ENCODE measurements at places on chromosomes 3 and 15.

DNA sequence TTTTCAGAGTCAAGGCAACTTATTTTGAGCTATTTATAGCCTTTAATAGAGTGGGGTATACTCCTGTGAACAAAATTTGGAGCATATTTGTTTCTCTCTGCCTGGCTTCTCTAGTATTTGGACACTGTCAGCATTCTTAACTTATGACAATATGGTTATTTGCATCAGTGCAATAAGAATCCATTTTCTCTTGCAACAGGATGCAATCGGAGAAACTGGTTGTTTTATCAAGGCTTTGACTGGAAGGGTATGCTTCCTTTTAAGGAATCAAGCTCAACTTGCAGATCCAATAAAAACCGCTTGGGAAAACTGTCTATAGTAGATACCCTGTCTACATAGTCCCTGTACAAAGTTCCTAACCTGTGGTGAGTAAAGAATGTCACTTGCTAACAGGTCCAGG, 106.7 kb downstream of the DPH6 start:
- no peak for DNase-seq

DNA sequence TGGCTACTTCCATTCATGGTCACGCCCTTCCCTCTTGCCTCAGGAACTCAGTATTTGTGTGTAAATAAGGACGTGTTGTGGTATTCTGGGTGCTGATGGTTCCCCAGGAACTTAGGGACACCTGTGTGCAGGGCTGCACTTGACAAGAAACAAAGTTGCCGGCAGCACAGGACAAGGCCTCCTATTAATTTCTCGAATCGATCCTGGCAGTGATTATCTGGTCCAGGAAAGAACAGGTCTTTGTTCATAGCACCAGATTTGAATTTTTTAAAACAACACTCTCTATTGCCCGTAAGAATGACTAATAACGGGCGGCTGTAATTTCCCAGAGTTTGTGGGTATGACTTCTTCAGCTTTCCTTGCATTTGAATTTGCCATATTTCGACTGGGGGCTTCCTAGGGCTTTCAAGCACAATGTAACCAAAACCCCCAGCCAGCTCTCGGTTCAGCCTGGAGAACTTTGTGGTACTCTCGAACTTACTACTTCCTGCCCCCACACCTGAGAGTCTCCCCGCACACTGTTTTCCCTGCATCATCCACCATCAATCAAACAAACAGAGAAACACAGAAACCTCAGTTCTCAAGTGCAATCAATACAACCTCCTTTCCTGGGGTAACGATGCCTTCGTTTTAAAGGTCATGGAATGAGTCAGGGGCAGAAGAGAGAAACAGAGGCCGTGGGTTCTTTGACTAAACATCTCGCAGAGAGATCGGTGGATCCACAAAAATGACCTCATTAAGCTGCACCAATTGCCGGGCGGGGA, 241.7 kb upstream of the ICE2 start:
- peak; percentile 13 for DNase-seq

- DNase-seq = no peak
Observed at GRCh38 chr15:89352476-89352875, 17.9 kb upstream of the POLG start.

DNA sequence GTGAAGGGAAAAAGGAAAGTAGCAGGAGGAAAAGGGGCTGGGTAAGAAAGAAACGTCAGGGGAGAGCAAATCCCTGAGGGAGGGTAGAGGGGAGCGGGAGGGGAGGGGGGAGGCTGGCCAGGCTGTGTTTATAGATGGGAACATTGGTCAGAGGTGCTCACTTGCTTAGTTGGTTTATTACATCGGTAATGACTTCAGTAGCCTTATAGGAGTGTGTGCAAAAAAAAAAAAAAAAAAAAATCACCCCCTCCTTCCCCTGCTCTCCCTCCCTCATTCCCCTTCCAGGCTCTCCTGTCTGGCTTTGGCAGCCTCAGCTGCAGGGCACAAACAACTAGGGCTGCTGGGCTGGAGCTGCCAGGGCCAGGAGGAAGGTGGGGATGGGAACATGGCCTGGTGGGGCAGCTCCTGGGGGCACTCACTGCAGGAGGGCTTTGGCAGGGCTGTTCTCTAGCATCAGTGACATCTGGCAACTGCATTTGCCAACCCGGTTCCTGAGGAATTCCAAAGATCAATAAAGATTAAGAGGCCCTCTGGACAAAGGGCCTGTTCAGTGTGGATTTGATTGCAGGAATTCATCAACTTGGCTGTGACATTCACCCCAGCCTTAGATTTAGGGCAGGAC, 334.5 kb upstream of the FRG2C start:
- no peak for DNase-seq

- no peak for DNase-seq
Observed at GRCh38 chr3:54985856-54986255, 58.0 kb upstream of the LRTM1 start.

DNA sequence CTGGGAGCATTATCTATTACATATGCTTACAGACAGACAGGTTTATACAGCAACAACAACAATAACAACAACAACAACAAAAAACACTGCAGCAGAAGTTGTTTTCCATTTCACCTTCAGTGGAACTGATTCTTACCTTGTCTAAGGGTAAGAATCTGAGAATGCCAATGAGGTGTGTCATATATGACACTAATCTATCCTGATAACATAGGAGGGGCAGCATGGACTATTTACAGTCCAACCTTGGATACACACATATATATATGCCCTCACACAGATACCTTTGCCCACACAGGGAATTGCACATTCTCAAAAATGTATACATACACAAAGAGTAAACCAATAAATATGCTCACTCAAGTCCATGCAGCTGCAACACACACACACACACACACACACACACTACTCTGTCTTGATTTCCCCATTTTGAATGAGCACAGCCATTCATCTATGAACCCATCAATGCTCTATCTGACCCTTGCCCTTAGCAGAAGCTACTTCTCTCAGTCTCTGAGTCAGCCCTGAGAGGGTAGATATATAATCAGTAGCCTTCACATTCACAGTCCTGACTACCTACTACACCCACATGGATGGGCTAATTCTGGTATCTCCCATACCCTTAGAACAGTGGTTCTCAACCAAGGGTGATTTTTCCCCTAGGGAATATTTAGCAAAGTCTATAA, 9.7 kb upstream of the TRANK1 start:
- DNase-seq = no peak

DNA sequence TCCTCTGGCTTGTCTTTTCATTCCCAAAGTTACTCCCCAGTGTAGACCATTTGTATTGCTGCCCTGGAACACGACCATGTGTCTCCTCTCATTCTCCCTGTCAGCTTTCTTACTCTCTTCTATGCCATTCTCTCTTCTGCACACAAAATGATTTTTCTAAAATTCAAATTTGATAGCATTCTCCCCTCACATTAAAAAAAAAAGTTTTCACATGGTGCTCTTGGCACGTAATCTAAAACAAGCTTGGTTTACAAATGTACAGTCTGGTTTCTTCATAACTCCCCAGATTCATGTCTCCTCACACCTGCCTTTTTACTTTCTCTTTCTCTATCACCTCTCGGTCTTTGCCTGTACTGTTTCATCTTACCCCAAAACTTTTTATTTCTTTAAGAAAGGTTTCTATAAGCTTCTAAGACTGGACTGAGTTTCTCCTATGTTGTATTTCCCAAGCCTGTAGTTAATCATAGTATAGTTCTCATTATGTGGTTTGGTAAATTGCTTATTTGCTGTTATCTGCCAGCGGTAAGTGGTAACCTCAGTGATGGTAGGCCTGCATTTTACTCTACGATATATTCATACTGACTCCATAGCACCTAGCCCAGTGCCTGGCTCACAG, 31.2 kb downstream of the BCHE start:
- no peak for DNase-seq

DNA sequence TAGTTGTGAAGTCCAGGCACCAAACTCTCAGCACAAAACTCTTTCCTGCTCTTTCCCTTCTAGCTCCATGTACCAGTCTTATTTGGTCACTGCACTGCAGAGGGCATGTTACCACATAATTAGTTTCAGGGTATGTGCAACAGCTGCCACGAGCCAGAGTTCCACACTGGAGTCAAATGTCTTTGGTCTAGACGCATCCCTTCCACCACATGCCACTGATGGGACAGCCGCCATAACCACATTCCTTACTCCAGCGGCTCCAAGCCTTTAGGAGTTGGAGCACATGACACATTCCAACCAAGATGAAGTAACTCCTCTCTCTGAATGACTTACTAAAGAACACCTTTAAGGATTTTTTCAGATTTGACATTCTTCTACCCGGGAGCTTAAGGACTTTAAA, 153.4 kb downstream of the ERC2 start:
- no peak for DNase-seq

- no peak for DNase-seq
Observed at GRCh38 chr3:50515565-50516439, 12.4 kb upstream of the CACNA2D2 start.

- no peak for DNase-seq
Observed at GRCh38 chr3:187277129-187277462, 14.4 kb downstream of the MASP1 start.

- DNase-seq = no peak
Observed at GRCh38 chr15:65773386-65774111, 18.5 kb downstream of the DENND4A start.

- DNase-seq = no peak
Observed at GRCh38 chr15:101267320-101268104, 9.8 kb downstream of the SELENOS start.

- no peak for DNase-seq
Observed at GRCh38 chr15:79031201-79031600, 59.4 kb downstream of the RASGRF1 start.

DNA sequence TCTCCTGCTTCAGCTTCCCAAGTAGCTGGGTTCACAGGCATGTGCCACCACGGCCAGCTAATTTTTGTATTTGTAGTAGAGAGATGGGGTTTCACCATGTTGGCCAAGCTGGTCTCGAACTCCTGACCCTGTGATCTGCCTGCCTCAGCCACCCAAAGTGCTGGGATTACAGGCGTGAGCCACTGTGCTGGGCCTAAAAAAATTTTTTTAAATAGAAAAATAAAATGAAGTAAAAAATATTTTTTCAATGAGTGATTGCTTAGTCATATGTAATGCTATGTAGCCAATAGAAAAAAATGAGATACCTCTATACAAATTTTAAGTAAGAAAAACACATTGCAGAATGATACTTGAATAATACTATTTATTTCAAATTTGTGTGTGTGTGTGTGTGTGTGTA, 27.9 kb upstream of the SLC30A4 start:
- DNase-seq = no peak

DNA sequence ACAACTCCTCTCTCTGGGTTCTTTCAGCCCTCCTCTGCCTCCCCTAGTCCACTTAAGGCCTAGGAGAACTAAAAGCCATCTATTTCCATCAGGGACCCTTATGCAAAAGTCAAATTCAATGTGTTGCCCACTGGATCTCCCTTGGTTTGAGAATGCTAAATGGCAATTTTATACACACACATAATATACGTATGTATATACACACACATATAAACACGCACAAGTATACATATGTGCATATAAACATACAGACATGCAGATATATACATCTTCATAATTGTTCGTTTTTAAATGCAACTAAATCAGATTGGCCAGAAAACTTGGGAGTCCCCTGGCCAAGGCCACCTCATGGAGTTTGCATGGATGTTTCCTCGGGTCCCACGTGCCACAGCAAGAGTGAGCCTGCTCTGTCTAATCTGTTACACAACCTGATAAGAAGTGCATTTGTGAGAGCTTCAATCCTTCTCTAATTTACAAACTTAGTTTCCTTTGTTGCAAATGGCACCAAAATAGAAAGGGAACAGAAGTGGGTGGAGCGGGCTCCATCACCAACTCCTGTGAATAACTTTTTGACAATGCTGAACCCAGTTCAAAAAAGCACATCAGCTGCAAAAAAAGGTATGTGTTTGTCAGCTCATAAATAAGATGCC, 84.2 kb downstream of the FOXP1 start:
- DNase-seq = no peak

- no peak for DNase-seq
Observed at GRCh38 chr15:78680431-78681075, 39.5 kb upstream of the CHRNB4 start.

DNA sequence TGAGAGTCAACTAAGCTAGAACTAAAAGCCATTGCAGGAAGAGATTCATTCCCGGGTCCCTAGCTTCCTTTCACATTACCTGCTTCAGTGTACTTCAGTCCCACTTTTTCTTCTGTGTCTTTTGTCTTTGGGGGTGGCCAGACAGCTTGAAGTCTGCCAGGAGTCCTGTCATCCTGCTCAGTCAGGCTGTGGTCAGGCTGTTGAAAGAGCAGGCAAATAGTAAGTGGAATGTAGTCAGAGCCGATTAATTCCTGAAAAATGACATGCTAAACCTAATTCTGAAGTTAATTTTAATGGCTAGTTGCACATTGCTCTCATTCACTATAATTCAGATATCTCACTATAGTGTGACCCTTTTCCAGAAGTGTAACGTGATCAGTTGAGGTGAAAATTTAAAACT, 129.6 kb downstream of the FMN1 start:
- DNase-seq = no peak

Data from stimulated activated CD4-positive, alpha-beta T cell treated with anti-CD3 and anti-CD28 coated beads, Interleukin-15, amount 100 ng/mL, for 1 hour (primary cell).